Activated naive CD4-positive, alpha-beta T cell treated with anti-CD3 and anti-CD28 coated beads, Interleukin-2, amount 50 U/mL, for 16 hours (primary cell): ENCODE measurements at places on chromosomes 5 and 9.

- DNase-seq, result no peak
Measured at GRCh38 chr5:122221857-122222256, 90.2 kb upstream of the SNCAIP start.

- no peak for DNase-seq
Measured at GRCh38 chr9:77511525-77511924, 136.6 kb downstream of the GNA14 start.

DNA sequence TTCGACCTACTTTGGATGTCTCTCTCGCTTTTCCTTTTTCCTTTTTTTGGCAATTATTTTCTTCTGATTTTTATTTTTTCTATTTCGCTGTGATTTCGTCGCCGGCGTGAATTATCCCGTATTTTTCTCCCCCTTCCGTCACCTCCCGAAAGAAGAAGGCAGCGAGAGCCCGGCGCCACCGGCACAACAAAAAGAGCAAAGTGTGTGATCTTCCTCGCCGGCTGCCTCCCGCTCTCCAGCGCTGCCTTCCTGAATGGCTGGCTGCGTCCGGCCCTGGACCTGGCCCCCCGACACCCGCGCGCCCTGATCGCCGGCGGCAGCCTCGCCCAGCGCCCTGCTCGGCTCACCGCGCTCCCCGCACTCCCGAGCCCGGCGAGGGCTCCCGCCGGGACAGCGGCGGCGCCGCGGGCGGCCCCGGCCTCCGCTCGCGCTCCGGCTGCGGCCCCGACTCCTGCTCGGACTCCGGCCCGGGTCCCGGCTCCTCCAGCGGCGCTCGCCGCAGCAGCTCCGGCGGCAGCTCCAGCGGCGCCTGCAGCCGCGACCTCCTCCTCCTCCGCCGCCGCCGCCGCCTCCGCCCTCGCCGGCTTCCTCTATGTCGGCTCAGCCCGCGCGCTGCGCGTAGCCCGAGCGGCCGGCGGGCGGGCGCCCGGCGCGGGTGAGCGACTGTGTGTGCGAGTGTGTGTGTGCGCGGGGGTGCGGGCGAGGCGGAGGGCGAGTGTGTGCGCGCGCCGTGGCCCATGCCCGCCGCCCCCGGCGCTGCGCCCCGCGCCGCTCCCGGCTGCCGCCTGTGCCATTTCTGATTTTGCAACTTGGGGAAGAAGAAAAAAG, 960 bp downstream of the NR2F1 start:
- no peak for DNase-seq

GRCh38 chr5:9698125-9698826, 68.1 kb upstream of the TAS2R1 start:
- no peak for DNase-seq
